ENCODE measurements at places on chromosomes 5 and 9.

GRCh38 chr9:69829484-69829883 lies 8.9 kb downstream of the CFAP95 start:
- no peak for DNase-seq

- DNase-seq = peak; percentile 20
Measured at GRCh38 chr9:38294220-38294960, 98.1 kb upstream of the ALDH1B1 start.

GRCh38 chr5:58946230-58946629 lies 363.4 kb downstream of the RAB3C start:
- DNase-seq = no peak

DNA sequence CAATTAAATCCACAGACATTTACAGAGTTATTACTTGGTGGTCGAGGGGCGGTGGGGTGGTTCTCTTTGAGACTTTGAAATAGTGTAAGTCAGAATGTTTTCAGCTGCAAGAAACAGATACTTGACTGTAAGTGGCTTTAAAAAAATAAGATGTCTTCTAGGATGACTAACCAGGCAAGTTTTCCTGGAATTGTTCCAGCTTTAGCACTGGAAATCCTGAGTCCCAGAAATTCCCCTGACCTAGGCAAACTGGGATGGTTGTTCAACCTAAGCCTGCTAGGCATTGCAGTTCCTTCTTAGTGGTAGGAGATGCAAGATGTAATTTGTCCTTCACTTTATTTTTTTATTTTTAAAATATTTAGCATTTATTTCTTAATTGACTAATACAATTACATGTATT lies 169.5 kb upstream of the POC5 start:
- peak; percentile 27 for DNase-seq

DNA sequence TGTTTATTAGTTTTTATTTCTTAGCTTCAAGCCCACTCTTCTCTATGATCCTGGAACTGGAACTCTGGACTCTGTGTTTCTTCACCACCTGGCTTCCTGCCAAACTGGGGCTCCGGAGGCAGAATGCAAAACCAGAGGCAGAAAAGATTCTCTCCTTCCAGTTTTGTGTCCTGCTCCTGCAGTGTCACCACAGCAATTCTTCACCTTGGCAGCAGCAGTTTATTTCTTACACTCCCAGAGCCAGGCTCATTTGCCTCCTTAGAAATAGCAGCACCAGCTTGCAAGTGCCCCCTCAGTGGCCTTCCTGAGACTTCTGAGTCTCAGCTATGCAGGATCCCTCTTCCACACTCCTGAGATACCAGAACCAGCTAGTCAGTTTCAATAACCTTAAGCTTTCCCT lies 26.7 kb upstream of the CAMK4 start:
- peak; percentile 2 for DNase-seq

DNA sequence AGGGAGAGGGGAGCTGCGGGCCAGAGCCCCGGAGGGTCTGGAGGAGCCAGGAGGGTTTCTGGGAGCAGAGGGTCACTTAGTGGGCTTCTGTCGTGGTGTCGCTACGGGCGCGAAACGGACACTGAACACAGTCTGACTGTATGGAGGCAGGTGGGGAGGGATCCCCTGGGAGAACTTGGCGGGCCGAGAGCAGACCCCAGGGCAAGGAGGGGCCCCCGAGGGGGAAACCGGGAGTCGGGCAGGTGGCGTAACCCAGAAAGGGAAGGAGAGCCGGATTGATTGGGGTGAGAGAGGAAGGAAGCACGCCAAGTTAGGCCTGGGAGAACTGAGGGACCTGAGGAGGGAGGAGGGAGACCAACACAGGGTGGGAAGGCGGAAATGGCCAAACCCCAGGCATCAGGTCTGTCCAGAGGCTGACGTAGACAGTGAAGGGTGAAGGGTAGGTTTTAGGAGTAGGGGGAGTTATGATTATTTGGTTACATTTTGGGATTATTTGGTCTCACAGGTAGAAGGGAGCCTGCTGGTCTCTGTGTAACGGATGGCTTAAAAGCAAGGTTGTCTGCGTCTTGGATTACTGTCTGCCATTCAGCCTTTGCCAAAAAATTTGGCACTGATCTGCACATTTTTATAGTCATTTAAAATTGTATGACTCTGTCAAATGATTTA lies 3.3 kb upstream of the MSMP start:
- DNase-seq = no peak

DNA sequence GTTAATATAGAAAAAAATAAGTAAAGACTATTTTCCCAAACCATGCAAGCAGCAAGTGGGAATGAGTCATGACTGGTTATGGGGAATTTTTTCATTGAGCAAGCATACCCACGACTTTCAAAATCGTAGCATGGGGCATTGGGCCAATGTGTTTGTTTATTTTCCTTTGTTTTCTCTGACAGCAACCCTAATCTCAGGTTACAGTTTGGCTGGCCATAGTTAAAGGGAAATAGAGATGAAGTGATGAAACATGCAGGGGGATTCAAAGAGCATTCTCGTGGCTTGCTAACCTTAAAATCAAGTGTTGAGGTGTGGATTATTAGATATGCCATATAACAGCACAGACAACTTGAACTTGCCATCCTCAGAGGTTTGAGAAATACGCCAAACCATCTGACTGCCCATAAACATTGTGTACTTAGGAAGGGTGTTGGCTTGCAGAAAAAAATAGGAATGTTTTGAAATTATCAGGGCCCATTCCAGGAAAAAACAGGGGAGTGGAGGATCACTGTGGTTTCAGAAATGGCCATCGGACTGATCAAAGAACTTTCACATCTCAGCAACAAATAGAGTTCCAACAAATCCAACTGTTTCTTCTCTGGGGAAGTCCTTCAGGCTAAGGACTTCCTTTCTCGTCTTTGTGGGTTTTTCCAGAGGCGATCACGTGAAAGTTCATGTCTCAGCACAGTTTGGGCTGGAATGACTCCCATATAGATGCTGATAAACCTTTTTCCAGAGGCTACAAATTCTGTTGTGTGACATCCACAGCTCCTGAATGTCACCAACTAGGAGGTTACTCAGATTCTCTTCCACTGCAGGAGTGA lies 259.1 kb downstream of the SYK start:
- DNase-seq = peak; percentile 95

DNA sequence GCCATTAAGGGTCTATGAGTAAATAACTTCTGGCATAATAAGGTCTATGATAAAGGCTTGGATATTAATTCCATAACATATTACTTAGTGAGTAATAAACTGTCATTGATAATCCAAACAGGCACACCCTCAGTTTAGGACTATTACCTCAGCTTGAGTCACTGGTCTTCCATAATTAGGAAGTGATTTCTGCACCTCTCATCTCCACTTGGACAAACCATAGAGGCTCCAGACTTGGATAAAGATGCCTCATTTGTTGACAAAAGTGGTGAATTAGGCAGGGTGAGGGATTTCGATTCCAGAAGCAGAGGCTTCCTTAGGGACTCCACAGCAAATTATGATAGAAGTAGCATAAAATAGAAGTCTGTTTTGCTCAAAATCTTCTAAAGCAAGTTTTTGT lies 127.5 kb upstream of the MTAP start:
- peak; percentile 50 for DNase-seq

DNA sequence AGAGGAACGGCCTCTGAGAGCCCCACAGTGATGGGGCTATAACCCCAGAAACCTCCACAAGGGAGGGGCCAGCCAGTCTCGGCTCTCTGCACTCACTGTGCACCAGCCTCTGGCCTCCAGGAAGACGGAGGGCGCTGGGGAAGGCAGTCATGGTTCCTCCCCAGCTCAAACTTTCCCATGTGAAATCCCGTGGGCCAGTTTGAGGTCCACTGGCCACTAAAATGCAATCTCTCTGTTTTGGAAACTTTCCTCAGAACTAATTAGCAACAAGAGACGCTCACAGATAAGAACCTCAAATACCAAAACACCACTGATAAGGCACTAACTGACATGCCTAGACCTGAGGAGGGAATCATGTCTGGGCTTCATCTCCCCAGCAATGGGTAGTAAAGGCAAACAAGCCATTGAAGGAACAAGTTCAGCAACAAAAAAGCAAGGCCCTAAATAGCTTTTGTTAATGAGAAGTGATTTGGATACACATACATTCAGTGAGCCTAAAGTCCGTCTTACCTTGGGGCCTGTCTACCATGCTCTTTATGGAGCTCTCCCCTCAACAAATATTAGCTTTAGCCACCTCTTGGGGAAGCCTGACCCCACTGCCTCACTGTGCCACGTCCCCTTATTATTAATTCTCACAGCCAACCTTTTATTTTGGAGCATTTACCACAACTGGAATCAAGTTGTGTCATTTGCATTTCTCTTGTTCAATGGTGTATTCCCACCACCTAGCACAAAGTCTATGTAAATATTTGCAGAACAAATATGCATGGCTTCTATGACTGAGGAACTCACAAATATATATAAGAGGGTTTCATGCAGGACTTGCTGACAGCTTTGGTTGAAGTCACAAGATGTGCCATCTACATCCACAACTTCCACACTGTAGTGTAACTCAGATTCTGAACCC lies 56.1 kb upstream of the GLRX start:
- DNase-seq = no peak

GRCh38 chr9:37187292-37187691 lies 66.9 kb downstream of the ZCCHC7 start:
- DNase-seq = no peak

DNA sequence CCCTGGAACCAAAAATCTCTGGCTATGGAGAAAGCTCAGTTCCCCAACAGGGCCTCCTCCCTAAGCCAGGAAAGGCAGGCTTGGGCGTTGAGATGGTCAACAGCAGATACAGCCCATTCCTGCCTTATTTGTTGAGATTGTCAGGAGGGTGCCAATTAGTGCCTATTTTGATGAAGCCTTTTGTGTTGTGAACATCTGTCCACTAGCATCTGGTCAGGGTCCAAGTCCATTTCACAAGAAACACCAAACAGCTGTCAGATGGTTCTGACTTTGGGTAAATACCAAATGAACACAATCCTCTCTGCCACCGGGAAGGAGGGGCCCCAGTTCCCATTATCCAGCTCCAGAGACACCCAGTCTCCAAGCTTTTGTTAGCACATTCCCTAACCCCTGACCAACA lies 19.9 kb downstream of the SEMA6A start:
- DNase-seq = no peak

- no peak for DNase-seq
Measured at GRCh38 chr9:7178729-7179128, 421.0 kb downstream of the KDM4C start.

DNA sequence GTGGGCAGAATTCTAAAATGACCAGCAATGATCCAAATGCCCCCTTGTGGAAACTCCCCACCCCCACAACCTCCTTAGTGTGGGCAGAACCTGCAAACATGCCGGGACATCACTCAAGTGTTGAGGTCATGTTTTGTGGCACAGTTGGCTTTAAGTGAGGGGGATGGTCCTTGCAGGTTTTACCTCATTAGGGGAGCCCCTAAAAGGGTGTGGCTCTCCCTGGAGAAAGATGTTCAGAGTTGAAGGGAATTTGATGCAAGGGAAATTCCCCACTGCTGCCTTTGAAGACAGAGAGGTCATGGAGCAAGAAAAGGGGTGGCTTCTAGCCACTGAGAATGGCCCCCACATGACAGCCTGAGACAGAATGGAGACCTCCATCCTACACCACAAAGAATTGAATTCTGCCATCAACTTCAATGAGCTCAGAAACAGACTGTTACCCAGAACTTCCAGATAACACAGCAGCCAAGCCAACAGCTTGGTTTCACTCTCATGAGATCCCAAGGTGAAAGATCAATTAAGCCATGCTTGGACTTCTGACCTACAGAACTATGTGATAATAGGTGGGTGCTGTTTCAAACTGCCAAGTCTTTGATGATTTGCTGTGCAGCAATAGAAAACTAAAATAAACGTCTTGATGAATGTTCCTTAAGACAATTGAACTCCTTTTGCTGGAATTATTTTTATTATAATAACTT lies 103.4 kb downstream of the MED10 start:
- DNase-seq = no peak

- DNase-seq = no peak
Measured at GRCh38 chr9:98896632-98897031, 47.1 kb upstream of the COL15A1 start.

DNA sequence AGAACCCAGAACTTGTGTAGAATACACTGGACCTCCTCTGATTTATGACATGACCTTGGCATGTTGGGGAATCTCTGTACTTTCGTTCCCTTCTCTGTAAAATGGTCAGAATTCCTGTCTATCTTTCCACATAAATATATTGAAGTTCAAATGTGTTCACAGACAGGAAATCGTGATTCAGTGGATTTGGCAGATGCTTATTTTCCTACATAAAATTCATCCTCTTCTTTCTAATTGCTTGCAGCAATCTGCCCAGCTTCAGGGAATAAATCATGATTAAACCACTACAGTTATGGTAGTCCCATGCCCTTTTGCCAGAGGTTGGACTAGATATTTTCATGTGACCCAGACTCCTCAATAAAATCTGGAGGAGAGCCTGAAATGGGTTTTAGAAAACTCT lies 52.1 kb upstream of the ARL15 start:
- DNase-seq = peak; percentile 20

GRCh38 chr5:149448831-149449714 lies 70.0 kb upstream of the IL17B start:
- DNase-seq = no peak

- DNase-seq = peak; percentile 62
Measured at GRCh38 chr5:180470966-180471582, 23.1 kb upstream of the CNOT6 start.

GRCh38 chr9:1001838-1002237 lies 25.4 kb downstream of the DMRT3 start:
- peak; percentile 11 for DNase-seq

DNA sequence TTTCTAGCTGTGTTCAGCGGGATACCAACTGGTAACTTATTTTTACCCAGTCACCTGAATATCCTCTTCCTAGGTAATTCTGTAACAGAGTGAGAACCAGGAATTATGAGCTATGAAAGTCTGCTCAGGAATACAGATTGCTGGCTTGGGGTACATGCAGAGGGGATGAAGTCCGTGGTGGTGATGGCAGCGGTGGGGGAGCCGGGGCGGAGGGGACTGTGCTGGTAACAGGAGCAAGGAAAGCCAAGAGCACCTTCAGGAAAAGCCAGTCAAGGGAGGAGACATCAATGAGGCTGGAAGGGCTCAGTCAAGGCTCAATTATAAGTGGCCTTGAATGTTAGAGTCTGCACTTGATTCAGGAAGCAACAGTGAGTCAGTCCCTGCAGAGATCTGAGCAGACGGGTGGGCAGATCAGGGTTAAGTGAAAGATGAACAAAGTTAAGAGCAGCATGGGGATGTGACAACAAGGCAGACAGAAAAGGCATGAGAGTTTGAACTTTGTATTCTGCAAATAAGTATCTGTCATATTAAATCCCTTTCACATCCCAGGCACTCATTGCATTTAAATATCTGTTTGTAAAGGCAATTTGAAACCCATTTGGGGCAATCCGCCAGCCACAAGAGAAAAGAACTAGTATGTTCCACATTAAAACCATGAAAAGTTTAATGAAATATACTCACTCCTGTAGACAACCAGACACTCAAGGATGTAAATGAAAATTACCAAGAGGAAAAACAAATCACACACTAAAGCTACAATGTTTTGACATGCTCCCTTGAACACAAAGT lies 101.2 kb downstream of the TTC39B start:
- no peak for DNase-seq

Data from fibroblast of skin of scalp (primary cell).